NCI-H1417 (cell line): ENCODE measurements at places on chromosomes 6 and 20.

GRCh38 chr6:170087941-170088581 lies 202.8 kb downstream of the DLL1 start:
- no peak for DNase-seq

- no peak for DNase-seq
These were observed 320.9 kb upstream of the PRDM1 start for GRCh38 chr6:105765239-105765638.

DNA sequence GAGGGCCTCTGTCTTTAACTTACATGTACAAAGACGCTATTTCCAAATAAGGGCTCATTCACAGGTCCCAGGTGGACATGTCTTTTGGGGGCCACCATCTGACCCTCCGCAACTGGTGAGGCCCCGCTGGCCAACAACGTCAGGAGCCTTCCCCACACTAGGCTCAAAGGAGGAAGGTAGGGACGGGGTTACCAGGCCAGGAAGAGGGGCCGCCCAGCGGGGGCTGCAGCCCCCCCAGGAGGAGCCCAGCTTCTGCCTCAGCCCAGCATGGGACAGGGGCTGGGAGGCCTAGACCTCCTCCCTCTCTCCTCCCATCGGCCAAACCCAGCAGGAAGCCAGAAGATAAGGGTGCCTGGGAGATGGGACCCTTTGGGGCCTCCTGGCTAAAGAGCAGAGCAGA lies 142.7 kb downstream of the TAF4 start:
- DNase-seq, result no peak

- peak; percentile 76 for DNase-seq
These were observed 13.5 kb upstream of the ZNF391 start for GRCh38 chr6:27374824-27375612.

GRCh38 chr20:58019850-58020625 lies 208.4 kb downstream of the ANKRD60 start:
- DNase-seq, result no peak

GRCh38 chr20:63754008-63754407 lies 14.4 kb downstream of the SLC2A4RG start:
- DNase-seq, result no peak

DNA sequence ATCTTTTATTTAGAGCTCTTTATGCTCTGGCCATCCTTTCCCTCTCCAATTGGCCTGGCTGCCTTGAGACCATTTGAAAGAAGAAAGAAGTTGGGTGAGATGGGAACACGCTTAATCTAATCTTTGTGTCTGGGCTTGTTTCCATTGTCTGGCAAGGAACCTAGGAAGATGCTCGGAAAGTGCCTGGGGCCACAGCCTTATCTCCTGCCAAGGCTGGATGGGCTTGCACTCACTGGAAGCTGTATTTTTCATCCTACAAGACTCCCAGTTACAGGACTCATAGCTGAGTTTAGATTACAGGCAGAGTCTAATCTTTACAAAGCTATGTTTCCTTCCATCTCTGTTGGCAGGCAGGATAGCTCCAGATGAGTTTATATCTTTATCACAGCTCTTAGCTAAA lies 33.1 kb upstream of the CDYL start:
- DNase-seq, result no peak

GRCh38 chr6:28401172-28401571 lies 1.6 kb upstream of the ZSCAN12 start:
- DNase-seq, result no peak

DNA sequence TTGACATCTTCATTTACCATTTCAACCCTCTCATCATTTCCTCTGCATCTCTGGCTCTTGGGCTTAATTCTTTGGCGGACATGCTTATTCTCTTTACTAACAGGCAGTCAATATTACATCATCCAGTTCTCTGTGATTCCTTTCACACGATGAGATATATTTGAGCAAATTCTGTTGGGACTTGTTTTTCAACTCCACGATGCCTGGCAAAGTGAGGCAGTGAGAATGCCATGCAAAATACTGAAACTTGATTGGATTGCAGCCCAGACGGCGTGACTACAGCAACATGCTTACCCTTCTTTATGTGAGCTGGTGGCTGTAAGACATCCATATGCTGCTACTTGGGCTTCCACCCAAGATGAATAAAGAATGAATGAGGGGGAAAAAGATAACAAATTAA lies 101.7 kb upstream of the SPACA1 start:
- no peak for DNase-seq

- no peak for DNase-seq
These were observed 37.3 kb downstream of the NTSR1 start for GRCh38 chr20:62745952-62746288.

- DNase-seq, result no peak
These were observed 70.3 kb upstream of the SLC22A23 start for GRCh38 chr6:3526962-3527650.

GRCh38 chr6:30075094-30075789 lies at the start of gene RNF39:
RNF39 (minus strand) TSS chr6:30075769; CDS start chr6:30075585, 184 bp downstream.
- DNase-seq, result peak; percentile 10

GRCh38 chr6:167047554-167047953 lies 48.4 kb downstream of the CEP43 start:
- DNase-seq, result no peak

DNA sequence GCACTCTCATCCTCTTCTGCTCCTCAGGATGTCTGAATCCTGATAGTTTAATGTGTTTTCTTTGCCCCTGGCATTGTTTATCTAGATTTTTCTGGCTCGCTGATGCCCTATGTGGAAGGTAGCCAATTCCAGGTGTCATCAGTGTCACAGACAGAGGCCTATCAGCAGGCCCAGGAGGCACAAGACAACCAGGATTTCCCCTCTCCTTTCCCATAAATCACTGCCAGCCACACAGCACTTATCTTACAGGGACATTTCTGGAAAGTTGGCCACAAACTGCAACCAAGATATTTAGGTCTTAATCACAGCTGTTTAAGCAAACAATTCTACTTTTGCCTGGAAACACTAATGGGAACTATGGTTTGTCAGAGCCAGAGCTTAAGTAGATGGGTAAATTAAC lies 28.1 kb downstream of the ADGRF5 start:
- no peak for DNase-seq

GRCh38 chr20:51023617-51024155 lies 779 bp upstream of the KCNG1 start:
- DNase-seq, result no peak

- no peak for DNase-seq
These were observed 6.6 kb upstream of the ULBP2 start for GRCh38 chr6:149935246-149935645.

- peak; percentile 50 for DNase-seq
These were observed 216.2 kb downstream of the NFATC2 start for GRCh38 chr20:51326201-51326819.

DNA sequence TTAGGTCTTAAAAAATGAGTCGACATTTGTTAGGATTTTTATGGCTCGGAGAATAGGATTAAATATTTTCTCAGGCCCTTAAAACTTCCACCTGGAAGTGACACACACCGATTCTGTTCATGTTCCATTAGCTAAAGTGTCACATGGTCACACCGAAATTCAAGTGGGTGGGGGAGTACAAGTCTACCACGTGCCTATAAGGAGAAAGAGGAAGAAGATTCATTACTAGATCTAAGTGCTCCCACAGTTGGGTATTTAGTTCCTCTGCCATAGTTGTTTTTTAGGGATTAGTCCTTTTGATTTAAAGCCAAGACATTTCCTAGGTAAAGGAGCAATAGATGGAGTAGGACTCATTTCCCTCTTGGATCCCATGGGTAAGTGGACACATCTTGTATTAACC lies 4.9 kb upstream of the TOX2 start:
- no peak for DNase-seq

GRCh38 chr20:43925215-43925614 lies 10.6 kb downstream of the TOX2 start:
- no peak for DNase-seq

- no peak for DNase-seq
These were observed 89.4 kb downstream of the TAF4 start for GRCh38 chr20:61976263-61976643.

DNA sequence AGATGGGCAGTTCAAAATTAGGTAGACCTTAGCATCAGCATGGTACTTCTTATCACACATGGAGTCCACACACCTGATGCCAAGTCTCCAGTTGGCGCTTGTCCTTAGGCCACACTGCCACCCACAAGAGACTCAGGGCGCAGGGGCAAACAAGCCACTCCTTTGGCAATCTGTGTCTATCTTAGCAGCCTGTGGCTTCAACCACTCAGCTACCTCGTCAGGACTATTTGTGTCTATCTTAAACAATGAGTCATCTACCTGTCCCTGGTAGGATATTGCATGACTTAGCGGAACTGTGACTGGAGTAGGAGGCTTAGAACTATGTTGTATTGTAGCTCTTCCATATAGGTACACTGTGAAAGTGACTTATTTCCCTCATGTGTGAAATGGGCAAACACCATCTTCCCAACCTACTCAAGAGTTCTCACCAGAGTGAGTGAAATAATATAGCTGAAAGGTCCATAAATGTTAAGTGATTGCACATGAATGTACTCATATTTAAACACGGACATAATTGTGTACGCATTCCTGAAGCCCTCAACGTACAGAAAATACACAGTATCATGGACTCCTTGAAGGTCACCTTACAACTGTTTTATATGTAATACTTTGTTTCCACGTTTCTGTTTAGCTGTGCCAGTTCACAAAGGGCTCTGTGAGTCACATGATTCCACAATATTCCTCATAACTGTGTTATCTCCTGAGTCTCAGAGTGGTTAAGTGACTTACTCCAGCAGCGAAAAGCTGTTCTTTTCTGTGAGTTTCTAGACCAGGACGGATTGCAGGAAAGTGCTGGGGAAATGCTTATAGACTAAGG lies 1.6 kb downstream of the TRIM27 start:
- no peak for DNase-seq

GRCh38 chr6:75130784-75131183 lies 75.1 kb downstream of the COL12A1 start:
- DNase-seq, result no peak

DNA sequence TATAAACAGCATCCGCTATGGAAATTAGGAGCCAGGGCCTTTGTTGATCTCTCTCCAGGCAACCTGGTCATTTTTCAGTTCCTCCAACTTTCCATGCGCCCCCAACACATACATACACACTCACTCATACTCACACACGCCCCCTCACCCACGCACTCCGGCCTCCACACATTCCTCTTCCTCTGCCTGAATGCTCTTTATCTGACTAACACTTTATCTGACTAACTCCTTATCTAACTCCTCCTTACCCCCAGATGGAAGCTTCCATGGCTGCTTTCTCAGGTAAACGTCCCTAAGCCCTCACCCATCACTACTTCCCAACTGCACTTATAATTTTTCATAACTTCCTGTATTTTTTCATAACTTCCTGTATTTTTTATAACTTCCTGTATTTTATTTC lies 17.4 kb downstream of the CASS4 start:
- no peak for DNase-seq

GRCh38 chr6:107115695-107116327 lies 496 bp upstream of the BEND3 start:
- DNase-seq, result peak; percentile 89

DNA sequence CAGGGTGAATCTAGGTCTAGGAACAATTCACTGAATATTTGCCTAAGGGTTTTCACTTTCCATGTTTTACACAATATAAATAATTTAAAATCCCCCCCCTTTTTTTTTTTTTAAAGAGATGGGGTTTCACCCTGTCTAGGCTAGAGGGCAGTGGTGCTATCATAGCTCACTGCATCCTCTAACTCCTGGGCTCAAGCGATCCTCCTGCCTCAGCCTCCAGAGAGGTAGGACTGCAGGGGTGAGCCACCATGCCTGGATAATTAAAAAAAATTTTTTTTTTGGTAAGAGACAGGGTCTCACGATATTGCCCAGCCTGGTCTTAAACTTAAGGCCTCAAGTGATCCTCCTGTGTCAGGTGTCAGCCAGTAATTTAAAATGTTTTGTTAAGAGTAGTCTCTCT lies 17.8 kb downstream of the QKI start:
- DNase-seq, result no peak

GRCh38 chr20:35489717-35490116 lies 34.3 kb downstream of the CEP250 start:
- DNase-seq, result no peak

DNA sequence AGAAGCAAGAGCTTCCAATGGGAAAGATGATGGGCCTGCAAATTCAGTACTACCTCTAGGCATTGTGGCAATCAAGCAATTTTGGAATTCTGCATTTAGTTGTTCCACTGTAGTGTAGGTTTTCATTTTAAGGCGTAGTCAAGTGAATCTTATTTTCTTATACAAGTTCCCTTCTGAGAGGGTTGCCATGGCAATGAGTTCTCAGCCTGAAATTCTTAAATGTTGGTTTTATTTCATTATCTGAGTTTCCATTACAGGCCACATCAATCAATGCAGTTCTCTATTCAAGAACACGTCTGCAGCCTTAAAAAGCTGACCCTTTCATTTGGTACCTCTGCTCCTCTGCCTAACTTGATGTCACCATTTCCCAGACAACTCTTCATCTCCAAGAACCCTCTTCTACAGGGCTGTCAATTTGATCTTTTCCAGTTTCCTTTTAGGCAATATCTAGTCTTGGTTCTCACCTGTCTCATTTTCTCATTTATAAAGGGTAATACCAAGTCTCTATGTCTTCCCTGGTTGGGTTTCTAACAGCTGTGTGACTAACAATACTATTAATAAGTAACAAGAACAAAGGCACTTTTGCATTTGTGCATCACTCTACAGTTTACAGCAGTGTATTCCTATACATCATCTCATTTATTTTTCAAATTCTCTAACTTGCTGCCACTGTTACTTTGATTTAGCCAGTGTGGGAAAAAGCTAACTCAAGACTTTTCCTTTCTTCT lies 898.2 kb upstream of the FLRT3 start:
- DNase-seq, result no peak

GRCh38 chr20:20695250-20695816 lies 17.1 kb downstream of the RALGAPA2 start:
- DNase-seq, result no peak

GRCh38 chr6:107818272-107818671 lies 5.8 kb downstream of the SCML4 start:
- no peak for DNase-seq

GRCh38 chr6:45513213-45513618 lies 135.5 kb upstream of the SUPT3H start:
- DNase-seq, result peak; percentile 33

DNA sequence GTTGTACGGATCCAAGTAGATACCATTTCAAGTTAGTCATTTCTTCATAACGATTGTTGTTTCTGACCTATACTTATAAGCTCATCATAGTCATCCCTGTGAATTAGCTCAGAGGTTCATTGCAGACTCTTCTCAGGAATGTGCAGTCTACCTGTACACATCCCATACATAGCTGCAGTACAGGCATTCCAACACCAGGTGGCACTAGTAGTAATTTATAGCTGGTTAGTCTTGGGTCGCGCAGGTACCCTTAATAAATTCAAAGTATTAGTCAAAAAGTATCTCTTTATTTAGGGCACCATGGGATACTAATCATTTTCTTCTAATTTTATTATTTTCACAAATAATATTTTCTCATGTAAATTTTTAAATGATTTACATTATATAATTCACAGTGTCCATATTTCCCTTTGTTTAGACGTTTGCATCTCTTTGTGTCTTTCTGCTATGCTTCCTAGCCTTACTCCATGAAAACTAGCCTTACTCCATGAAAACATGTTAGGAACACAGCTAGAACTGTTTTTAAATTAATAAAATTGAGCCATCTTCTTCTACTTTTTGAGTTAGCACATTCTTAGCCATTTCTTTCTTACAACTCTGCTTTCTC lies 128.6 kb upstream of the FAM83B start:
- peak; percentile 77 for DNase-seq
